Aorta (tissue), 5 donors: ENCODE measurements at places on chromosomes 13 and 19.

GRCh38 chr19:45368737-45369340 lies 1.5 kb downstream of the ERCC2 start:
- no peaks in the 10 kb centered on the region for H3K27me3 ChIP-seq
- H3K27ac ChIP-seq, result no peak overlapping the region
- no peaks in the 10 kb centered on the region for H3K36me3 ChIP-seq
- no peak for DNase-seq

DNA sequence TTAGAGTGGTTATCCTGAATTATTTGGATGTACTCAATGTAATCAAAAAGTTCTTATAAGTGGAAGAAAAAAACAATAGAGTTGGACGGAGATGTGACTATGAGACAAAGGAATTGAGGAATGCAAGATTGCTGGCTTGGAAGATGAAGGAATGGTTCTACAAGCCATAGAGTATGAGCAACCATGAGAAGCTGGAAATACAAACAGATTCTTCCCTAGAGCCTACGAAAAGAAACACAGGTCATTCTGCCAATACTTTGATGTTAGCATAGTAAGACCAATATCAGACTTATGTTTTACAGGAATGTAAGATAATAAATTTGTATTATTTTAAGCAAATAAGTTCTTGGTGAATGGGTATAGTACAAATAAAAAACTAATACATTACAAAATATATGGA lies 249.2 kb downstream of the DIAPH3 start:
- no peaks in the 10 kb centered on the region for H3K36me3 ChIP-seq
- no peaks in the 10 kb centered on the region for H3K27me3 ChIP-seq
- no peak overlapping the region for H3K4me3 ChIP-seq
- H3K27ac ChIP-seq, result no peak overlapping the region

DNA sequence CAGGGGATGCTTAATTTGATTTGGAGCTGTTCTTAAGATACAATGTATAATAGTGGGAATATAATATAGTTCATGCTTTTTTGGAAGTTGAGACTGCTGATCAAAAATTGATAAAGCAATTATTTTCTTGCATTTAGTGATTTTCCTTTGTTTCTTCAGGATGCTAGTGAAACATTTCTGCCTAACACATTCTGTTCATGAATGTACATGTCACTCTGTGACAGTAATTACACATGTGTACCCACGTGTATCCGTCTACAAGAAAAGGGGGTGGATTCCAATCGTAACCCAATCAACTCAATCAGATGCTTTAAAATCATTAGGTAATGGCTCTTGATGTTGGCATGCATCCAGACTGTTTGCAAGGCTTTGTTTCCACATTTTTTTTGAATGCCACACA lies 5.0 kb upstream of the FRY start:
- H3K36me3 ChIP-seq, result no peaks in the 10 kb centered on the region
- H3K27me3 ChIP-seq, result no peaks in the 10 kb centered on the region
- no peaks in the 10 kb centered on the region for H3K4me1 ChIP-seq
- DNase-seq, result no peak

GRCh38 chr19:43786665-43787064 lies 5.9 kb upstream of the KCNN4 start:
- DNase-seq, result no peak
- H3K4me1 ChIP-seq, result no peaks in the 10 kb centered on the region
- H3K36me3 ChIP-seq, result no peaks in the 10 kb centered on the region
- H3K27me3 ChIP-seq, result no peaks in the 10 kb centered on the region
- no peak overlapping the region for H3K4me3 ChIP-seq

- H3K27me3 ChIP-seq, result no peaks in the 10 kb centered on the region
- H3K36me3 ChIP-seq, result peaks cover 2% of the 10 kb centered on the region
- no peak for DNase-seq
- H3K27ac ChIP-seq, result no peak overlapping the region
Observed at GRCh38 chr13:102839462-102839861, 6.4 kb upstream of the ERCC5 start.

- no peaks in the 10 kb centered on the region for H3K4me1 ChIP-seq
- H3K36me3 ChIP-seq, result no peaks in the 10 kb centered on the region
- no peak overlapping the region for H3K4me3 ChIP-seq
- DNase-seq, result no peak
- H3K27me3 ChIP-seq, result no peaks in the 10 kb centered on the region
Observed at GRCh38 chr19:43305642-43306041, 36.3 kb upstream of the PSG9 start.

DNA sequence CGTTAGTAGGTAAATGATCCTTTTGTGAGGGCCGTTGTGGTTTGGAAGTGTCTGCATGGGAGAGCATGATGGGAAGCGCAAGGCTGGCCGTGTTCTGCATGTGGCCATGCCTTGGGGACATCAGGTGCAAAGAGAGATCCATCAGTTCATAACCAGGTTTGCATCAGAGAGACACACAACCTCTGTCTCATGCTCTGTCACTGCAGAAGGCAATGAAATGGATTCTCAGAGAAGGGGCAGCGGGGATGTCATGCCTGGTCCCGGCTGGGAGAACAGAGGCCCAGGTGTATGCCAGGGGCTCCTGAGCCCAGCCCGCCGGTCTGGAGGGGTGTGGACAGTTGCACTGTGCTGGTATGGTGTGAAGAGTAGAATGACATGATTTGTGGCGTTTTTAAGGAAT lies 60.2 kb downstream of the GGACT start:
- H3K36me3 ChIP-seq, result no peaks in the 10 kb centered on the region
- no peak overlapping the region for H3K4me3 ChIP-seq
- DNase-seq, result no peak
- no peaks in the 10 kb centered on the region for H3K4me1 ChIP-seq

- no peaks in the 10 kb centered on the region for H3K27me3 ChIP-seq
- no peaks in the 10 kb centered on the region for H3K4me1 ChIP-seq
- no peak overlapping the region for H3K27ac ChIP-seq
- no peak for DNase-seq
- no peaks in the 10 kb centered on the region for H3K36me3 ChIP-seq
Observed at GRCh38 chr19:21593934-21594820, 88.8 kb downstream of the ZNF429 start.

- H3K27ac ChIP-seq, result no peak overlapping the region
- no peak for DNase-seq
- H3K36me3 ChIP-seq, result no peaks in the 10 kb centered on the region
- no peaks in the 10 kb centered on the region for H3K27me3 ChIP-seq
- H3K4me1 ChIP-seq, result no peaks in the 10 kb centered on the region
Observed at GRCh38 chr13:22235285-22235949, 564.5 kb downstream of the FGF9 start.

- no peaks in the 10 kb centered on the region for H3K27me3 ChIP-seq
- no peaks in the 10 kb centered on the region for H3K36me3 ChIP-seq
- no peak overlapping the region for H3K27ac ChIP-seq
Observed at GRCh38 chr19:10763828-10764339, 46.0 kb downstream of the DNM2 start.
